Stimulated activated CD4-positive, alpha-beta T cell treated with anti-CD3 and anti-CD28 coated beads, Interleukin-2, amount 100 ng/mL, for 24 hours (primary cell): ENCODE measurements at places on chromosomes 7 and 10.

DNA sequence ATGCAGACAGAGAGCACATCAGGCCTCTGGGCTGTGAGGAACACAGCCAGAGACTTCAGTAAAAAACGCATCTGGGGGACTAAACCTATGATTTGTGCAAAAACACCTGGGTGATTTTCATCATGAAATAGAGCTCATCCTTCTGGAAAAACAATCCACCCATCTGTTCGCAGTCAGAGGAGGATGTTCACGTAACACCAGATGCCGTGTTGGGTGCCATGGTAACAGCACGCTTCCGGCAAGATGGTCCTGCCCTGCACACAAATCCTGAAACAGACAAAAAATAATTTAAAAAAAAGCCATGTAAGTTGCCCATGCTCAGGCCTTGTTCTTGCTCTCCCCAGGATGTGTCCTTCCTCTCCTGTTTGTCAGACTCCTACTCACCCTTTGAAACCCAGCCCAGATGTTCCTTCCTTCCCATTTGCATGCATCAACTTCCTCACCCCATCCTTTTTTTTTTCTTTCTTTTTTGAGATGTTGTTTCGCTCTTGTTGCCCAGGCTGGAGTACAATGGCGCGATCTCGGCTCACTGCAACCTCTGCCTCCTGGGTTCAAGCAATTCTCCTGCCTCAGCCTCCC is 28.3 kb upstream of the GNA12 start:
- DNase-seq = no peak

- DNase-seq = no peak
Measured at GRCh38 chr7:94223375-94224084, 171.2 kb upstream of the COL1A2 start.

GRCh38 chr7:102132209-102132752 is 154.4 kb upstream of the SH2B2 start:
- DNase-seq = no peak

- no peak for DNase-seq
Measured at GRCh38 chr10:124546055-124546369, 84.4 kb downstream of the LHPP start.

DNA sequence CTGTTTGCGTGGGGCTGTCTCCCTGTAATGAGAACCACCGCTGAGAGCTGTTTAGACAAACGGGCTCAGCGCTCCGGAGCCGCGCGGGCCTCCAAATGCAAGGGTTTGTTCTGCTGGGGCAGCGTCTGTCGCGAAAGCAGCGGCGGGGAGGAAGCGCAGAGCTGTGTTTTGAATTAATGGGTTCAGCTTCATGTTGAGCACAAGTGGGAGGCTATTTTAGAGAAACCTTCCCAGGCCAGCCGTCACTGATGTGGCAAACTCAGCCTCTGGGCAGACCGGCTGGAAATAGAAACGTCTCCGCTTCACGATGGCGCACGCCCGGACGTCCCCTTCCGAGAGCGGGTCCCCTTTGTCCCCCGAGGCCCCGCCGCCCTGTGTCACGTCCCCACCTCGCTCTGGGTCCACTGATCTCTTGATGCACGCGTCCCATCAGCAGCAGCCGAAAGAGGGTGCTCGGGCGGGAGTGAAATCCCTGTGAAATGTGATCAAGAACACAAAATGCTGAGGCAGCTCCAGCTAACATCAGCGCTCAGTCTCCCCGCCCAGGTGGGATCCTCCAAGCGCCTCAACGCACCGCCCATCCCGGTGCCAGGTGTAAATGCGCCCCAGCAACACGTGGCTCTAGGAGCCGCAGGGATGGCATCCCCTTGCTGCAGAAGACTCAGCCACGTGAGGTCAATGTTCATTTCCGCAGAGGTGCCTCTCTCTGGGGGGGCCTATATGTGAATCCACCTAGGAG is 44.9 kb downstream of the BAMBI start:
- DNase-seq = peak; percentile 8
